ENCODE measurements at places on chromosomes 6 and 20.

DNA sequence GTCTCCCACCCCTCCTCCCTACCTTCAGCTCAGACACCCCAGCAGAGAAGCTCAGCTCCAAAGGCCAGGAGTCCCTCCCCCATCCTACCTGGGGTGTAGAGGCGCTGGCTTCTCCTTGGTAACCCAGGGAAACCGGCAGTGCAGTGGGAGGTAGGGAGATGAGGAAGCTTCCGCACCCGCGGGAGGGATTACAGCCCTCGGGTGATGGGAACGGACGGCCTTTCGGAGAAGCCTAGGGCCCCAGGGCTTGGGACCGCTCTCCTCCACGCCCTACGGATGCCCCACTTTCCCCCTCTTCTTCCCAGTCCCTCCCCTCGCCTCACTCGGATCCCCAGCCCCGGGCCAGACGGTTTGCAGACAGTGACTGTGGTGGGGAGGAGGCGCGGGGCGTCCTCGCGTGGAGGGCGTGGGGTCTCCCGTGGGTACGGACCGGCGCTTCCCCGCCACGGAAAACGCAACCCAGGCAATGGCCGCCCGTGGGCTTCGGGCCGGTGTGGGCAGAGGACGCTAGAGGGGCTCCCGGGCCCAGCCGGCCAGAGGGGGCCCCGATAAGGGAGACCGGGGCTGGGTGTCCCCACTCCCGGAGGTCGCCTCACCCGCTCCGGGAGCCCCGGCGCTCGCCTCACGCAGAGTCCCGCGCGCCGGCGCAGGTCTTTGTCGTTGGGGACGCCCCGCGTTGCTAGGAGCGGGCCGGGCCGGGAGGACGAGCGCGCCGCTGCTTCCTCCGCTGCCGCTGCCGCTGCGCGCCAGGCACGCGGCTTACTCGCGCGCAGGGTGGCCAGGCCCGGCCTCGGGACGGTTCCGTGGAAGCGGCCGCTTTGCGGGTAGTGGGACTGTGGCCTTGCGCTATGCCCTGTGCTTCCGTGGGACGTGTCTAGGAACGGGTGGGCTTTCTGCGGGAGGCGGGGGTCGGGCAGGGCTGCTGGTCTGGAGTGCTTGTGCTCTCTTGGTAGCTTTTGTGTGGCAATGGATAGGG lies 15.8 kb downstream of the AARS2 start:
- DNase-seq: peak; percentile 10

GRCh38 chr20:43969501-43970182 lies 55.0 kb downstream of the TOX2 start:
- DNase-seq: no peak

DNA sequence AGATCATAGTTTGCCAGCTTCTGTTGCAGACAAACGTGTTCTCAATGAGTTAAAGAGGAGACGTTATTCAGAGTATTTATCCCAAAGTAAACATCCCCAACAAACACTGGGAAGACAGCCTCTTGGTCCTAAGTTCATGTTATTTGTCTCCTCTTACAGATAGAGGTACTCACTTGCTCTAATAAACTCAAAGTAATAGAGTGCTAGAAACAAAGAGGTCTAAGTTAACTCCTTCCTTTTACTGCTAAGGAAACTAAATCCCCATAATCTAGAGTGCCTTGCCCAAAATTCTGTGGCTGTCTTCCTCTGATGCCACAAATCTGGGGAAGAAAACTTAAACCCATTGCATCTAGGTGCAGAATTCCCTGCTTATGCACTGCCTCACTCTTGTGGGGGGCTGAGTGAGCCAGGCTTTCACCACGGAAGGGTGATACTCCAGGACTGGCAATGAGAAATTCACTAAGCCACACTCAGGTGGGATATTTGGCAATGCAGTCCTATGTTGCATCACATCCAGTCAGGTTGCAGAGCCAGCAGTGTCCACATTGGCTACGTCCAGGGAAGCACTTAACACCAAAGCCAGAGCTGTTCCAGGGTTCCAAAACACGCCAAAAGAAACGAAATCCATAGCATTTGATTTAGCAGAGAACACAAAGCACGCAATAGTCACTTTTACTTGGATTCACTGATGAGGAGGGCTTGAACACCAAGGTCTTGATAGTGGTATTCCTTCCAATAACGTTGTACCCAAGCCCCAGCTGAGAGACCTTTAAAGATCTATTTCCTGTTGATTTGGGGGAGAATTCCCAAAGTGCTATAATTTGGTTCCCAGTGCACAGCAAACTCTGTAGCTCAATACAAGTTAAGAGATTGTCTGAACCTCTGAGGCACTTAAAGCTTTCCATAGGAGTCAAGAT lies 81.0 kb upstream of the FOXQ1 start:
- no peak for DNase-seq

DNA sequence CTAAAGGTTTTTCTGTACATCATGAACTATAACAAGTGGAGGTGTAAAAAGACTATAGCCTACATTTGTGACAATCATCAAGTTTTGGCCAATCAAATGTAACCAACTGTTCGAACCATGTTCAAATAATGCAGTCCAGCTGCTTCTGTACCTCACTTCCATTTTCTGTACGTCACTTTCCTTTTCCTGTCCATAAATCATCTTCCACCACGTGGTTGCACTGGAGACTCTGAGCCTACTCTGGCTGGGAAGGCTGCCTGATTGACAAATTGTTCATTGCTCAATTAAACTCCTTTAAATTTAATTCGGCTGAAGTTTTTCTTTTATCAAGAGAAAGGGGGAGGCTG lies 270.4 kb upstream of the JARID2 start:
- no peak for DNase-seq

DNA sequence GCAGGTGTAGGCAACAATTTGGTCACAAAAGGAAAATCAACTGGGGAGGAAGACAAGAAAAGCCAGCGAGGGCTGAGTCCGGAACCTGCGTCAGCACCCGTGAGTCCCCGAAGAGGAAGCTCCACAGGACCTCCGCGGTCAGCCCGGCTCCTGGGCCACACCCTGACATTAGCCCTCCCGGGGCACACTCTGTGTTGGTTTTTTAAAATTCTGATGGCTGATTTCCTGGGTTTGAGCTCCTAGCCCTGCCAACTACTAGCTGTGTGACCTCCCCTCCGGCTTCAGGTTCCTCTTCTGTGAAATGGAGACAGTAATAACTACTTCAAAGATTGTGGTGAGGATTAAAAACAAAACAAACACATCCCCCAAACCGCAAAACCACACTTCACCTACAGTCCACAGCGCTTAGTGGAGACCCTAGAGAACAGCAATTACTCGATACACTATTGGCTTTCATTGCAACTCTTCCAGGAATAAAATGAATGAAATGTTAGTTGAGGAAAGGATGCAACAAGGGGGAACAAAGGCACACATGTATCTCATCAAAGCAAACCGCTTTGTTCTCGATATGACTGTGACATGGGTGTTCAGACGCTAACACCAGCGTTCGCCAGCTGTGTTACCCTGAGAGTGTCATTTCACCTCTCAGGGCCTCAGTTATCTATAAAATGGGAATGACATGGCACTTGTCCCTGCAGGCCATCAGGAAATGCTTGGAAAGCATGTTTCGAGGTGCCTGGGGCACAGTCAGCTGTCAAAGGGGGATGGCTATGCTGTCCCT lies 985 bp downstream of the ZBP1 start:
- peak; percentile 86 for DNase-seq

DNA sequence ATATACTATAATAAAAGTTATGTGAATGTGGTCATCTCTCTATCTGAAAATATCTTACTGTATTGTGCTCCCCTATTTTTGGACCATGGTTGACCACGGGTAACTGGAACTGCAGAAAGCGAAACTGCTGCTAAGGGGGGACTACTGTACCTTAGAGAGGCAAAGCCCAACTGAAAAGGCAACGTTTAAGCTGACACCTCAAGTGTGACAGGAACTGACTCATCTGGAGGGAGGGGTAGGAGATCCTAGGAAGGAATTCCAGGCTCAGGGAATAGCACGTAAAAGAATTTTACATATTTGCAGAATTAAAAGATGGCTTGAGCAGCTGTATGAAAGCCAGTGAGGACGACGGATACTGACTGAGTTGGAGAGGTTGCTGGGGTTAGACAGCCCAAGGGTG lies 34.8 kb downstream of the ELOVL2 start:
- DNase-seq: no peak

- no peak for DNase-seq
These were observed 56.5 kb upstream of the FNDC1 start for GRCh38 chr6:159112714-159113113.

DNA sequence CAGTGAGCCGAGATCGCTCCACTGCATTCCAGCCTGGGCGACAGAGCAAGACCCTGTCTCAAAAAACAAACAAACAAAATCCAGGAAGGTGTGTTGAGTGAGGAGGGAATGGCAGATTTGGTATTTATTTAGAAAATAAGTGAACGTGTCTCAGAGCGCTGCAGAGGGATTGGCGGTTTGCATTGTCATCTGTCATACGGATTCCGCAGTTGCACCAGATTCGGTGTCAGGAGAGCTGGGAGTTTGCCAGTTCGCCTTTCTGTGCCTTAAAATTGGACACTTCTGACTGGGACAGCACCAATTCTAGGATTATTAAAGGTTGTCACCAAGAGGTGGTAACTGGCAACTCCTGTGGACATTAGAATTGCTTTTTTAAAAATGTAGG lies 912 bp downstream of the SNRNP48 start:
- no peak for DNase-seq

DNA sequence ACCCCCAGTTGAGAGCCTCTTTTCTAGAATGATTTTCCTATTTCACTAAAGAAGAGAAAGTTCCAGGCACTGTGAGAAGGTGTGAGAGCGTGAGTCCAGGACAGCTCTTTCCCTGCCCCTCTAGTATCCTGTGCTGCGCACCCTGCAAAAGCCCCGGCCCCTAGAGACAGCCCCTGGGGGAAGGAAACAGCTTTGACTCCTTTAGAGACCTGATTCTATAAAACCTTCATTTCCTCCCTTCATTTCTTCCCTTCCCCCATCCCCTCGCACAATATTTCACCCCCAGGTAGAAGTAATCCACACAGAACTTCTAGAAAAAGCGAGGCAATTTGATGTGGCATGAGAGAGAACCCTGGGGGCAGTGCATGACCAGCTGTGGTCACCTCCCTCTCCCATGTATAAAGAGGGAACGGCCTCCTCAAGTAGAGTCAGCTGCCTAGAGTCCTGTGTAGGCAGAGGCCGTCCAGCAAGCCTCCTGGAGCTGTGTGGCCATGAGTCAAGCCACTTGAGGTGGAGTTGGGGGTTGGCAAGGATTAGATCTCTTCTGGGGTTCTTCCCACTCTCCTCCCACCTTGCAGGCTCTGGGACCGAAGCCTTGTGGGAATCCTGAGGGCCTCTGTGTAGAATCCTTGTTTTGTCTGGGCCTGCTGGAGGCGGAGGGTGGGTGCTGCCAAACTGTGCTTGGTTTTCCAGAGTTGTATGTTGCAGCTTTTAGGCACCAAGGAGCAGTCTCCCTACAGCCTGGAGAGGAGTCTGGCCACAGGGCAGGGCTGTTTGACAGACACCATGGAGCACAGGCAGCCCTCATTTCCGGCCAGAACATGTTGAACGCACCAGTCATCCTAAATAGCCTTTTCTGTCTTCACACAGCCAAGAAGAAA lies 41.7 kb downstream of the CHMP4B start:
- DNase-seq: no peak

DNA sequence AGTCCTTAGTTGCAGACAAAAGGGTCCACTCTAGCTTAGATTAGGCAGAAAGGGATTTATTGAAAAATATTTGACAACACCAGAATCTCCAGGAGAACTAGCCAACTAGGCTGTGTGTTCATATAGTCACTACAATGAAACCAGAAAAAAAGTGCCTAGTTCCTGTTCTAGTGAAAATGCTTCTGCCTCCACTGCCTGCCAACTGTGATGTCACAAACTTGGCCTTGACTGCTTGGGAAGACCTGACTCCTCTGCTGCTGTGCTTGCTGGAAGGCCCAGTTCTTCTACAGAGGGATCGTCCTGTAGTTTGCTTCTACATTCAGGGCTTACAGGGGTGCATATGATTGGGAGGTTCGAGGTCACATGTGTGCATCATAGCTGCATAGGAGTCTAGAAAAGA lies 40.3 kb upstream of the XRN2 start:
- no peak for DNase-seq

GRCh38 chr20:16459019-16459700 lies 114.1 kb downstream of the KIF16B start:
- DNase-seq: no peak

GRCh38 chr20:46545077-46545826 lies 5.2 kb downstream of the OCSTAMP start:
- DNase-seq: peak; percentile 18

Data from immature natural killer cell (primary cell).